Stimulated activated CD4-positive, alpha-beta T cell treated with anti-CD3 and anti-CD28 coated beads, Interleukin-4, amount 100 ng/mL, for 48 hours (primary cell): ENCODE measurements at places on chromosomes 16 and 17.

GRCh38 chr17:51091635-51092034, 29.0 kb downstream of the SPAG9 start:
- no peak for DNase-seq

GRCh38 chr17:1202291-1202690, 22.5 kb upstream of the ABR start:
- no peak for DNase-seq

GRCh38 chr16:814974-815373, 14.4 kb upstream of the GNG13 start:
- DNase-seq, result no peak

GRCh38 chr16:66363211-66363777, 3.2 kb upstream of the CDH5 start:
- no peak for DNase-seq

DNA sequence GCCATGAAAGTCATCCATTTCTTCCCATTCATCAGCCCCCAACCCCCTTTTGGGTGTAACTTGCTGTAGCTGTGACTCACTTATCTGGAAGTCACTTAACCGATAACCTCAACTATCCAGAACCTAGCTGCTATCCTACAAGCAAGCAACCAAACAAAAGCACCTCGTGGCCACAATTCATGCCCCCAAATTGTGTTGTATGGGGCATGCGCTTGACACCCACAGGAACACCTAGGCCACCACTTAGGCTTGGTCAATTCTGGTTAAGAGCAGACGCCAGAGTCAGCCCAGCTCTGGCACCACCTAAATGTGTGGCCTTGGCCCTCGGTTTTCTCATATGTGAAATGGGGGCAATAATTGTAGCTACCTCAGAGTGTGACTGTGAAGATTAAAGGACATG, 3.7 kb downstream of the PIK3R5 start:
- DNase-seq, result no peak

GRCh38 chr17:48555258-48556228, 10.6 kb upstream of the HOXB2 start:
- DNase-seq, result no peak

- no peak for DNase-seq
Observed at GRCh38 chr17:80166446-80166845, 3.4 kb upstream of the CARD14 start.

GRCh38 chr16:75494661-75495075, 573 bp downstream of the CHST6 start:
- DNase-seq, result no peak

- no peak for DNase-seq
Observed at GRCh38 chr17:16189791-16190348, 25.5 kb downstream of the NCOR1 start.

- DNase-seq, result no peak
Observed at GRCh38 chr17:81682565-81683207, 911 bp downstream of the ARL16 start.

- no peak for DNase-seq
Observed at GRCh38 chr16:53949715-53950410, 245.9 kb downstream of the FTO start.

DNA sequence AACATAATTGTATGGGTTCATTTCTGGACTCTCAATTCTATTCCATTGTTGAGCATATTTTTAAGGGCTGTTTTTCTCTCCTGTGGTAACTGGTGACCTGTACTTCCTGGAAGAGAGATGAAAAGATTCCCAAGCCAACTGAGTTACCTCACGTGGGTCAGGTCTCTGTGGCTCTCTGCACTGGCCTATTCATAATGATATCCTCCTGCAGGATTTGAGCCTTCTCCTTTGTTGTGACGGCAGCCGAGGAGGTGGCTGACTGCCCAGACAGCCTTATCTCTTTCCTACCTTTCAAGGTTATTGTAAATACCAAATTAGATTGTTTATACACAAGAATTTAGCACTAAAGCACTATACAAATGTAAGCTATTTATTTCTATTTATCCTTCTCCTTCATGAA, 2.7 kb upstream of the ACE start:
- DNase-seq, result no peak

DNA sequence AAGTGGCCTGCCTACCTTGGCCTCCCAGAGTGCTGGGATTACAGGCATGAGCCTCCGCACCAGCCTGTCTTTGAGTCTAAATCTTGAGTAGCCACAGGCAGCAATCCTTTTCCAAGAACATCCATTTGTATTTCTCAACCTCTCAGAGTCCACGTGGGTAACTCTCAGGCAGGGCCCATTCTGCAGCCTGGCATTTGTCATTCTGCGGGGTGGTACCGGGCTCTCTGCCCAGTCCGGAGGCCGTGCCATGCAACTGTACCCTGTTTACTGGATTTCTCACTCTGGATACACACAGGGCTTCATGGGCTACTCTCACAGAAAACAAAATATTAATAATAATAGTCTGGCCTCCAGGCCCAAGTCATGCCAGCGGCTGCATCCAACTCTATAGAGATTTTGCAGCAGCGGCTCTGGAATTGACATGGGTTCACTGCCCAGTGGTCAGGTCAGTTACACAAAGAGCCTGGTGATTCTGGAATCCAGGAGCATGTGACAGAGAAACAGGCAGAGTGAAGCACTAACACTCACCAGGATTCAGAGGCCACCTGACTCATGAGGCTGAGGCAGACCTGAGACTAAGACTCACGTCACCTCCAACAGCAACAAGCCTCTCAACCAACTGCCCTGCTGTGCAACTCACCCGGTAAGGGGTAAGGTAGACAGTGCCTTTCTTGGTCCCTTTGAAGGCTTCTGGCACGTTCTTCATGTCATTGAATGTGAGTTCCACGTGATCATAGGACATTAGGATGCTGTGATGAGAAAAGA, 4.0 kb downstream of the WBP2 start:
- no peak for DNase-seq

GRCh38 chr16:50381679-50382440, 13.1 kb upstream of the BRD7 start:
- no peak for DNase-seq

GRCh38 chr17:68204736-68205135, 43.1 kb upstream of the AMZ2 start:
- DNase-seq, result no peak

GRCh38 chr16:48165961-48166578, 10.3 kb upstream of the ABCC12 start:
- no peak for DNase-seq

GRCh38 chr16:88430524-88431446, 22.3 kb upstream of the ZFPM1 start:
- no peak for DNase-seq

GRCh38 chr16:46911038-46911437, 26.9 kb downstream of the GPT2 start:
- DNase-seq, result no peak

DNA sequence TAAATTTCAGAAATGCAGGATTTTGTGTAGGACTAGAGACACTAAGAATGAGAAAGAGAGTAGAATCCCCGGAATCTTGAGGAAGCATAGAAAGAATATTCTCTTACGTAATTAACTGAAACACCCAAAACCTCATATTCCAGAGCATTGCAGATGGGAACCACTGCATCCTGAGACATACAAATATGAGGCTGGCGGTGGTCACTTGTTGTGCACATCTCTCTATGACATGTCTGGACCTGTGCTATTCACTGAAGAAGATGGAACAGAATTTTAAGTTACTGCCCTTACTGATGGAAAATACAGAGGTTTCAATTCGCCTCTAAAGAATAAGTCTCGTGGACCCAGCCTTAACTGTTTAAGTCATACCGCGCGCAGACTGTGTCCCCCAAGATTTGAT, 806 bp downstream of the RAD51C start:
- no peak for DNase-seq

DNA sequence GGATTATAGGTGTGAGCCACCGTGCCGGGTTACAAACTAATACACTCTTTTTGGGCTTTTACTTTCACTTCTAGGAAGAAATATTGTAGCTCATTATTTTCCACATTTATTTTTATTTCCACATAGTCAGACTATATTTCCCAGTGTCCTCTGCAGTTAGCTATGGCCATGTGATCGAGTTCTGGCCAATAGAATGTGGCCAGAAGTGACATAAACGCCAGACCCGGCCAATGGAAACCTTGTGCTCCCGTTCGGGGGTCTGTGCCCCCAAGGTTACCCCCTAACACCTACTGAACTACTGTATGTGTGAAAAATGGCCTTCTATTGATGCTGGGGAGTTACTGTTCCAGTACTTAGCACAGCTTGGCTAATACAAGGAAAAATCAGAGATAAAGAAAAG, 13.2 kb upstream of the RPTOR start:
- no peak for DNase-seq

- DNase-seq, result no peak
Observed at GRCh38 chr16:50831751-50832150, 89.9 kb downstream of the CYLD start.

GRCh38 chr17:11840831-11841230, 156.4 kb downstream of the ZNF18 start:
- DNase-seq, result no peak

DNA sequence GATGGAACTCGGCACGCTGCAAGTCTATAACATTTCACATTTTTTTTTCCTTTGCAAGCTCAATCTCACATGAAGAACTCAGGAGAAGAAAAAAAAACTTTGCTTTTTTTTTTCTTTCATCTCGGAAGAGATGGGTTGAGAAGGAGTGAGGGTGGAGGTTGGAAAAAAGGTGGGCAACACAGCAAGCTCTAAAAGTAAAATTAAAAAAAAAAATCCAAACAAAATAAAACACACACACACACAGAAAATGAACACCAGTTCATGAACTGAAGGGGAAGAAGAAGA, 2.5 kb downstream of the MAF start:
- no peak for DNase-seq
